ENCODE measurements at places on chromosomes 6 and 20.

DNA sequence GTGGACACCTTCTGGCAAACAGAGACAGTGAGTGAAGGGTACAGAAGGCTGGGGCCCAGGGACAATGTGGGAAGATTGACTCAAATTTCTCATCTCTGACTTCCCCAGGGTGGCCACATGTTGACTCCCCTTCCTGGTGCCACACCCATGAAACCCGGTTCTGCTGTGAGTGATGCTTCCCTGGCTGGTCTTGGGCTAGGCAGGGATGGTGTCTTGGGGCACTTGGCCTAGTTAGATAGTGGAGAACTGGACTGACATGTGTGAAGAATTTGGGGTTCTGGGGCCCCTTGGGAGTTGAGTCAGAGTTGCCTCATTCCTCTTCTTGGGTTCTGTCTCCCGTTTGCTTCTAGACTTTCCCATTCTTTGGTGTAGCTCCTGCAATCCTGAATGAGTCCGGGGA lies 34.2 kb downstream of the GSS start:
- DNase-seq = no peak

GRCh38 chr20:19978511-19979210 lies 38.5 kb upstream of the NAA20 start:
- DNase-seq = no peak

GRCh38 chr6:11771473-11772048 lies 7.0 kb downstream of the ADTRP start:
- no peak for DNase-seq

GRCh38 chr6:18445228-18445627 lies 58.1 kb downstream of the RNF144B start:
- DNase-seq = no peak

GRCh38 chr6:131122007-131122406 lies 13.3 kb upstream of the AKAP7 start:
- no peak for DNase-seq

GRCh38 chr20:12093057-12093796 lies 175.5 kb downstream of the BTBD3 start:
- no peak for DNase-seq

GRCh38 chr6:156778454-156779205 lies 1.5 kb downstream of the ARID1B start:
- DNase-seq = peak; percentile 54

DNA sequence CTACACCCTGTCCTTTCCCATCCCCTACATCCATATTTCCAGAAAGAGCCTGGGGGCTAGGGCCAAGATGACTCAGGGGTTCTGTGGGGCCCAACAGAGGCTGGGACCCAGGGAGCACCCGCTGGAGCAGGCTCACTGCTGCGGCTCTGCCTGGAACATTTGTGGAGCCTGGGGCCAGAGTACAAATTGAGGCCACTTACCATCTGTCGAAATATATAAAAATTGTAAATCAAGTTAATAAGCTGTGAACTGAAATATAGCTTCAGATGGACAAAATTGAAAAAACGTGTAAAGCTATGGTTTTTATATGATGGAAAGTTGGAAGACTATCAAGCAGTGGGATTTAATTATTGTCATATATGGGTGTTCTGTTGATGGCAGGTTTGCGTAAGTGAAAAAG lies 82.9 kb upstream of the ATXN1 start:
- DNase-seq = no peak

GRCh38 chr6:45507186-45507585 lies 129.5 kb upstream of the SUPT3H start:
- DNase-seq = no peak

GRCh38 chr6:156781861-156782631 lies 4.9 kb downstream of the ARID1B start:
- DNase-seq = no peak

DNA sequence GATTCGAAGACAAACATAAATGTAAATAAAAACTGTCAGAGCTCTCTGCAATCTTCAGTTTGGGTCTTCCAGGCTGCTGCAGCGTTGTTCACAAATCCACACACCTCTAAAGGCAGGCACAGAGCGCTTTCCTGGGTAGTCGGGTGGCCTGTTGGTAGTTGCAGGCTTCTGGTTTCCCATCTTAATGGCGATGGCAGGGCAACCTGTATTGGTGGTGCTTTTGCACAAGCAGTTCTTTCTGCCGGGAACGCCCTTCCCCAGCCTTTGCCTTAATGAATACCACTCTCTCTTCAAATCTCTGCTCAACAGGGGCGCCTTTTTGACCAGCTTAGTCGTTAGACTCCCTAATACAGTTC lies 723 bp upstream of the IFT52 start:
- peak; percentile 26 for DNase-seq

DNA sequence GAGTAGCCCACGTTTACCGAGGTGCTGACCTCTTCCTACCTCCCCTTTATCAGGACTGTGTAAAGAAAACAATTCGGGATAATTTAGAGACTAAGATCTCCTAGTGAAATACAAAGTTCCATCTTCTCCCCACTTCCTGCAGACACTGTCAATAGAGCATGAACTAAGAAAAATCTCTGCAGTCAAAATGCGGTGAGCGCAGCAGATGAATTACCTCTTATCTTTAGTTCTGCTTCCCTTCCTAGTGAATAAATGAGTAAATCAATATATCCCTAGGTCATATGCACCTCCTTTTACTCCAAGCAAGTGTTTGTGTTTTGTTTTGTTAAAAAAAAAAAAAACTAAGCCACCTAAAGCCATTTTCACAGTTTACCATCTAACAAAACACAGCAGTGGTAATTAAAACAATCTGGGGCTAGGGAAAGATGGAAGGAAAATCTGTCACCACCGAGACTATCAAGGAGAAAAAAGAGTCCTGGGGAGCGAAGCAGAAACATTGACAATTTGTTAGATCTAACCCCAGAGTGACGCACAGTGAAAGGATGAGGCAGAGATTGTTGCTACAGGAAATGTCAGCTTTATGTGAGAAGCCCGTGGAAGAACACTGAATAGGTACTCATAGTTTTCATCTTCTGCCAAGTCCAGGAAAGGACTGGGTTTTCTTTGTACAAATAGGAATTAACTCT lies 159.4 kb upstream of the SPTLC3 start:
- DNase-seq = no peak

GRCh38 chr6:48889429-48889828 lies 573.6 kb downstream of the MMUT start:
- no peak for DNase-seq

GRCh38 chr6:80967609-80968008 lies 784.9 kb downstream of the TENT5A start:
- DNase-seq = no peak

DNA sequence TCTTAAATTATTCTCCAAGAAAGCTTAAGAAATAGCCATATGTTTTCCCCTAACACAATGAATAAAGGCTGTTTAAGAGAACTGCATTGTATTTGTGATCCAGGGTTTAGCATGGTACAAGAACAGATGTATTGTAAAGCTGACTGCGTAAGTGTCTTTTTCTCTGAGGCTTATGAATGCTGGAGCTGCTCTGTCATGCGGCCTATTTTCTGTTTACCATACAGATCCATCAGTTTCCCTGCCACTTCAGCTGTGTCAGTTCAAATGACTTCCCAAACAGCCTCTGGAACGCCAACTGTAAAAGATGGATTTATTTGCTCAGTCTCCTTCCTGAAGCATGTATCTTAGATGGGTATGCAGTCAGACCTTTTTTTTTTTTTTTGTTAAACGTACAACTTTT lies 419.3 kb upstream of the HS3ST5 start:
- peak; percentile 57 for DNase-seq

DNA sequence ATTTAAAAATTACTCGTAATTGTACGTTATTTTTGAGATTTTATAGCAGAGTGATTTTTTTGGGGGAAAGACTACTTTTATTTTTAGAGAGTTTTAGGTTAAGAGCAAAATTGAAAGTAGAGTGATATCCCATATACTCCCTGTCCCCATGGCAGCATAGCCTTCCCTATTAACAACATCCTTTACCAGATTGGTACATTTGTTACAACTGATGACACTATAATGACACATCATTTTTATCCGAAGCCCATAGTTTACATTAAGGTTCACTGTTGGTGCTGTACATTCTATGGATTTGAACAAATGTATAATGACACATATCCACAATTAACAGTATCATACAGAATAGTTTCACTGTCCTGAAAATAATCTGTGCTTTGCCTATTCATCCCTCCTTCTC lies 1126.4 kb upstream of the CITED2 start:
- DNase-seq = no peak

GRCh38 chr6:142763205-142763604 lies 181.8 kb downstream of the HIVEP2 start:
- no peak for DNase-seq

DNA sequence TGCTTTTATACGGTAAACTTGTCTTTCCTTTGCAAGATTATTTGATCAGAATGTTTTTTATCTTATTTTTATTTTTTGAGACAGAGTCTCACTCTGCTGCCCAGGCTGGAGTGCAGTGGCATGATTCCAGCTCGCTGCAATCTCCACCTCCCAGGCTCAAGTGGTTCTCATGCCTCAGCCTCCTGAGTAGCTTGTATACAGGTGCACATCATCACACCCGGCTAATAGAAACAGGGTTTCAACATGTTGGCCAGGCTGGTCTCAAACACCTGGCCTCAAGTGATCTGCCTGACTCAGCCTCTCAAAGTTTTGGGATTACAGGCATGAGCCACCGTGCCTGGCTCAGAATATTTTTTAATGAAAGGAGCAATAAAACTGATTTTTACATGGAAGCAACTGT lies 8.9 kb upstream of the LPIN3 start:
- DNase-seq = no peak

GRCh38 chr20:41054070-41054846 lies 25.6 kb downstream of the TOP1 start:
- DNase-seq = no peak

DNA sequence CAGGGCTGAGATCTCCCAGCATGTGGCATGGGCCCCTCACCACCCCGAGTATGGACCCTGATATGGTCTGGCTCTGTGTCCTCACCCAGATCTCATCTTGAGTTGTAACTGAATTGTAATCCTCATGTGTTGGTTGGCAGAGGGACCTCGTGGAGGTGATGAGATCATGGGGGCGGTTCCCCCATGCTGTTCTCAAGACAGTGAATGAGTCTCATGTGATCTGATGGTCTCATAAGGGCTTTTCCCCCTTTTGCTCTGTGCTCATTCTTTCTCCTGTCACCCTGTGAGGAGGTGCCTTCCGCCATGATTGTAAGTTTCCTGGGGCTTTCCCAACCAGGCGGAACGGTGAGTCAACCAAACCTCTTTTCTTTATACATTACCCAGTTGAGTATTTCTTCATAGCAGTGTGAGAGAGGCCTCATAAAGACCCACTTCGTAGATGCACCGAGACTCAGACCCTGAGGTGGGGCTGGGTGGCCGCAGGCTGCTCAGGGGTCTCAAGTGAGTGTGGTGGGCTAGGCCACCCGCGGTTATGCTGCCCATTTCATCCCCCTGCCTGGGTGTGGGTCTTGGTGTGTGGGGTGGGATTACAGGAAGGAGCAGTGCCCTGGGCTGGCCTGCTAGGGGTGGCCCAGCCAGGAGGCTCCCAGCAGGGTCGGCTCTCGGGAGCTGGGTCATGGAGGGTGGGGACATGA lies 26.2 kb upstream of the GATA5 start:
- no peak for DNase-seq

All from Ammon's horn (tissue), 1 donor.